ENCODE measurements at places on chromosomes 16 and 17.
A peak's percentile ranks its signal among the peaks of the same experiment; 100 is the strongest.

GRCh38 chr17:61362396-61362795 is 37.2 kb upstream of the TBX2 start:
- no peak for DNase-seq

DNA sequence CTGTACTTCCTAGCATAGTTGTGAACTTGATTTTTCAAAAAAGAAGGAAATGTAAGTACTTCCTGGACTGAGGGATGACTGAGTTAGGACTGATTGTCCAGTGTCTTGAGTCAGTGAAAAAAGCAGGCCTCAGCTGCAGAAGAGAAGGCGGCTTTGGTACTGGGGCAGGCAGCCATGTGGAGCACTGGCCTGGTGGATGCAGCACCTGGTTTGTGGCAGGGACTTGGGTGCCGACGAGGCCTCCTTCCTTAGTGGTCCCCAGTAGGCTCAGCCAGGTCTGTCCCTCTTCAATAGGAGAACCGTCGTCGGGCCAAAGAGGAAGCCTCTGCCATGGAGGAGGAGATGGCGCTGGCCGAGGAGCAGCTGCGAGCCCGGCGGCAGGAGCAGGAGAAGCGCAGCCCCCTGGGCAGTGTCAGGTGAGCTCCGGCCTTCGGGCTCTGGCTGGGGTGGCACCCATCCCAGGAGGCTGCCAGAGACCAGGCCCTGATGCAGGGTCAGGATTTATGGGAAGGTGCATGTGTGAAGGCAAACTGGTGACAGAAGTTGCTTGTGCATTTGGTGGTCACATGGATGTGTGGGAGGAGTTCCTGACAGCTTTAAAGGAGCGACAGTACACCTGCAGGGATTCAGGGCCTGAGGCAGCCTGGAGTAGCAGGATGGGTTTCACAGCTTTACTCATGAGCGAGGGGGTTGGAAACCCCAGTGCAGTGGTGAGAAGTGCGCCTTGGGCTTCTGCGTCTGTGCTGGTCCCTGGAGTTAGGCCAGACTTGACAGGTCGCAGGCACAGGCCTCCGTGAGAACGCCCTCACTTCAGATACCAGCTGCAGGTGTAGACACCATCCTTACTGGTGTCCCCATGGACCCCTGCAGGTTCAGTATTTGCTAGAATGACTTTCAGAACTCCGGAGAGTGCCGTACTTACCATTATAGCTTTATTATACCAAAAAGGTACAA is 17.3 kb downstream of the DHX38 start:
- DNase-seq: no peak

- no peak for DNase-seq
Measured at GRCh38 chr17:1039511-1040215, 42.7 kb downstream of the TIMM22 start.

DNA sequence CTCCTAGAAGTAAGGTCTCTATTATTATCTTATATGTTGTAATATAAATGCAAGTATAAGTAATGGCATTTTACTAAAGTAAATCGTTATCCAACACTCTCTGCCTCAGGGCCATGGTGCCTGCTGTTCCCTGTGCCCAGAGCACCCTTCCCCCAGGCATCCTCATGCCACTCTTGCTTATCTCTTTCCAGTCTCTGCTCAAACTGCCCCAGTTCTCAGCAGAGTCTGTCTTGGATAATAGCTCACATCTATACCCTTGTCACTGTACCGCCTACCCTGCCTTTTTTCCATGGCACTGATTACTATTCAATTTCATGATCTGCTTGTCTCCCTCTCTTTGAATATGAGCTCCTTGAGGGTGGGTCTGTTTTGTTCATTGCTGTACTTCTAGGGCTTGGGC is 31.7 kb downstream of the CDH1 start:
- DNase-seq: no peak

GRCh38 chr17:4272213-4272971 is 8.6 kb upstream of the ANKFY1 start:
- DNase-seq: no peak

GRCh38 chr17:10589553-10590145 is 40.2 kb upstream of the MYH2 start:
- no peak for DNase-seq

- DNase-seq: peak; percentile 69
Measured at GRCh38 chr16:22264786-22265185, 32.4 kb upstream of the POLR3E start.

DNA sequence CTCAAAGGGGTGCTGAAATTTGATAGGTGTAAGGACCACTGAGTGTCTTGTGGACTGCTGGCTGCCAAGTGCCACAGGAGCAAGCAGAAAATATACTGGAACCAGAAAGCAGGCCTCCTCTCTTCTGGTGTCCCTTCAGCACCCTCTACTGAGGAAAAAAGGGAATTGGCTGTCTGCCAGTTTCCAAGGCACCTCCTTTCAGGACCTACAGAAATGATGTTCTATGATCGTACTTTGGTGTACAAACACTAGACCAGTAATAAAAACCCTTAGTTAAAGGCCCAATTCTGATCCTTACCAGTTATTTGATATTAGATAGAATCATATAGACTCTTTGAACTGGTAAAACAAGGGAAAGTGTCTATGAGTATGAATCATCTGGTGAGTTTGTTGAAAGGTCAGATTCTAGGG is 35.8 kb upstream of the BCAS3 start:
- peak; percentile 85 for DNase-seq

DNA sequence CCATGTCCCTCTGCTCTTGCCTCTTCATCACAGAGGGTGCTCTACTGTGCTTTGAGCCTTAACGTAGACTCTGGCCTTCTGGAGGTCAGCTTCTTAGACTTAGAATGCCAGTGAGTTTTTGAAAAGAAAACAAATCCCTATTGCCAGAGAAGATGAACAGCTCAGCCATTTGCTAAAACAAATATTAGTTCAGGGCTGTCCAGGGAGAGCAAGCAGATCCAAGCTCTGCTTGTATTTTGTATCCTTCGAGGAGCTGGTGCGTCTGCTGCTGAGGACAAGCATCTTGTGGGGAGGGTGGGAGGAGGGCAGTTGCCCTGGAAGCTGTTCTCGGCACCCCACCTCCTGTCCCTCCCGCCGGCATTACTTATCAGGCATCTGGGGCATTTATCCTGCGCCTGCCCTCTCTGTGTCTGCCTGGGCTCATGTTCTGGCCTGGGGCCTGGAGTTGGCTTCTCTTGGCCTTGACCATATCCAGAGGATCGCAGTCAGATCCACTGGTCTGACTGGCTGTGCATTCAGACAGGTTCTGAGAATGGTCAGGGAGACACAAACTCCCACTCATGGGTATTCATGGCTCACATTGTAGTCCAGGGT is 173.1 kb upstream of the NLRP1 start:
- DNase-seq: no peak

- DNase-seq: no peak
Measured at GRCh38 chr17:49882434-49882833, 34.6 kb upstream of the TAC4 start.

- no peak for DNase-seq
Measured at GRCh38 chr16:28554634-28555423, 1.1 kb downstream of the SGF29 start.

- DNase-seq: no peak
Measured at GRCh38 chr17:42358434-42358833, 29.8 kb downstream of the STAT3 start.

DNA sequence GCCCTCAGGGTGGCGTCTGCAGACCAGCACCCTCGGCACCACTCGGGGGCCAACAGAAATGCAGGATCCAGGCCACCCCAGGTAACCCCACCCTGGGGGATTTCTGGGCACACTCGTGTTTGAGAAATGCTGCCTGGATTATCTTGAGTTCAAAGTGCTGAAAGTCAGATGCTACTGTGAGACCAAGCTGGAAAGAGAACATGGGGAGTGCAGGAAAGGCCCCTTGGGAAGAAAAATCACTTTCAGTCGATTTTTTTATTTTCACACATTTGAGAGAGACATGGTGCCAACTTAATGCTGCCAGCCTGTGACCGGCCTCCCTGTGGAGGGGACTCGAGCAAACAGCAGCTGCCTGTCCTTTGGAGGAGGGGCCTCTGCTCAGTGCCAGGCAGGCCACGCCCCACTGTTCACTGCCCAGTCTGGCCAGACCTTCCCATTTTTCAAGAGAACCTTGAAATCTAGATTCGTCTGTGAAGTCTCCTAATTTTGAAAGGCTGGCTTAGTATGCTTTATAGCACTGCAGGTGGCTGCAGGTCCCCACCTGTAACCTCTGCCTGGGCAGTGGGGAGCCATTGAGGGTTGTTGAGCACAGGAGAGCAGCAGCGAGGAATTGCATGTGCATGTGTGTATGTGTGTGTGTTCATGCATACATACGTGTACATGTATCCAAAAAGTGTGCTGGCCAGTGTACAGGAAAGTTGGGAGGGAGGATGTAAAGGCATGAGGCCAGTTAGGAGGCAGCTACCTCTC is 70.7 kb upstream of the PLCG2 start:
- no peak for DNase-seq

GRCh38 chr16:20901068-20901435 is 481 bp downstream of the LYRM1 start:
- no peak for DNase-seq
